ENCODE measurements at places on chromosomes 1 and 21. TPM values are rescaled to one million over a fixed set of nuclear protein-coding genes. Genes with fewer than 3 reads are reported as not detected.

The AGT gene
- not detected for total RNA-seq

The HNRNPCL4 gene
- total RNA-seq = not detected

The GCSAML gene
- not detected for total RNA-seq

The HTR1D gene
- total RNA-seq = not detected

The CCDC27 gene
- total RNA-seq = not detected

The KCNJ9 gene
- not detected for total RNA-seq

The PTCH2 gene
- total RNA-seq = 0.86 TPM

The GBP3 gene
- total RNA-seq = 29.7 TPM

The SPRR2A gene
- not detected for total RNA-seq

The CCDC185 gene
- not detected for total RNA-seq

The CD84 gene
- total RNA-seq = 6.3 TPM
